Karpas-422 (cell line): ENCODE measurements at places on chromosomes 2 and 18. TPM values are rescaled to one million over a fixed set of nuclear protein-coding genes. Genes with fewer than 3 reads are reported as not detected.

DNA sequence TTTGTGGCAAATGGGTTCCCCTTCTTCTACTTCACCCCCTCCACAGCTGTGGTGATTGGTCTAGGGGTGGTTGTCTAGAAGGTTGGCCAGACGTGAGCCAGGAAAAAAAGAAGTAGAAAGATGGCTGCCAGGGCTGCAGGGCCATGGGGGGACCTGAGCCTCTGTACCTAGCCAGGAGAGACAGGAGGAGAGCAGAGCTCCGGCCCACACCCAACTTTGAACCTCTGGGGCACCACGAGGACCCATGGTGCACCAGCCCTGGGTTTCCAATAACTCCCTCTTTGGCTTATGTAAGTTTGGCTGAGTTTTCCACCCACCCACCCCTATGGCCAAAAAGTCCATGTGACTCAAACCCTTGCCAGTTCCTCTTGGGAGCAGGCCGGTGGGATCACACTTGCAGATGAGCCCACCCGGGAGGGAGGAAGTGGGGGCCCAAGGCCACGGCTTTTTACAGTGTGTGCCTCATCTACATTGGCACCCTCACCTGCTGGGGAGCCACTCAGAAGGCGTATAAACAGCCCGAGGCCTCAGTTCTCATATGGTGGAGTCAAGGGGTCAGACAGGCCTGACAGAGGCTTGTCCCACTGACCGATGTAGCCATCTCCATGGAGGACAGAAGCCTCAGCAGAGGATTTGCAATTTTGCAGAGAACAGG is 293.1 kb upstream of the HDAC4 start:
- no peaks in the 10 kb centered on the region for H3K36me3 ChIP-seq
- H3K27ac ChIP-seq = no peak overlapping the region
- H3K27me3 ChIP-seq = no peaks in the 10 kb centered on the region
- no peak overlapping the region for H3K4me3 ChIP-seq
- no peak for DNase-seq

GRCh38 chr18:9113468-9114149 is 11.1 kb downstream of the NDUFV2 start:
- peaks cover 30% of the 10 kb centered on the region for H3K4me1 ChIP-seq
- no peak overlapping the region for H3K27ac ChIP-seq
- no peaks in the 10 kb centered on the region for H3K27me3 ChIP-seq
- H3K4me3 ChIP-seq = no peak overlapping the region

DNA sequence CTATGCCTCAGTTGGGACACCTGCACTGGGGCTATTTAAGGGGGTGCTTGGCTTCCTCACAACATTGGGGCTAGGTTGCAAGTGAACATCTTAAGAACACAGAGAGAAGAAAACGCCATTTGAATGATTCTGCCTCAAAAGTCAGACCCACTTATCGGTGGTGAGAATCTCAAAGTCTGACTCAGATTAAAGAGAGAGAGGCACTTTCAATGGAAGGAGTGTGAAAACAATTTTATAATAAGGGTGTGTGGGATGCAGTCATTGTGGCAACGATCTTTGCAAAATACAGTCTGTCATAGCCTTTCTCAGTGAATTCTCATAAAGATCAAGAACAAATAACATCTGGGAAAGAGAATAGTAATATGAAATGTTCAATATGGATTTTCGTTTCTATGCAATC is 41.8 kb downstream of the CCDC102B start:
- H3K27ac ChIP-seq = no peak overlapping the region
- no peak overlapping the region for H3K4me3 ChIP-seq
- no peak for DNase-seq
- no peaks in the 10 kb centered on the region for H3K27me3 ChIP-seq
- no peaks in the 10 kb centered on the region for H3K4me1 ChIP-seq

GRCh38 chr18:70337139-70337972 is 48.5 kb downstream of the SOCS6 start:
- no peaks in the 10 kb centered on the region for H3K36me3 ChIP-seq
- no peaks in the 10 kb centered on the region for H3K4me1 ChIP-seq
- no peaks in the 10 kb centered on the region for H3K27me3 ChIP-seq
- DNase-seq = no peak

The HTR2B gene
- not detected in 2 replicates for total RNA-seq

The FAM237A gene
- not detected in 2 replicates for total RNA-seq

The SELENOI gene
- 31.3 and 32.4 TPM in 2 replicates for total RNA-seq

The MBD1 gene
- 33.0 and 85.4 TPM in 2 replicates for total RNA-seq
